ENCODE measurements at places on chromosomes 7 and 10.

- DNase-seq: no peak
Measured at GRCh38 chr10:121325490-121326231, 272.6 kb downstream of the FGFR2 start.

- DNase-seq: no peak
Measured at GRCh38 chr7:7595451-7595850, 28.8 kb downstream of the MIOS start.

GRCh38 chr7:159122276-159122675 lies 22.4 kb downstream of the VIPR2 start:
- DNase-seq: no peak

DNA sequence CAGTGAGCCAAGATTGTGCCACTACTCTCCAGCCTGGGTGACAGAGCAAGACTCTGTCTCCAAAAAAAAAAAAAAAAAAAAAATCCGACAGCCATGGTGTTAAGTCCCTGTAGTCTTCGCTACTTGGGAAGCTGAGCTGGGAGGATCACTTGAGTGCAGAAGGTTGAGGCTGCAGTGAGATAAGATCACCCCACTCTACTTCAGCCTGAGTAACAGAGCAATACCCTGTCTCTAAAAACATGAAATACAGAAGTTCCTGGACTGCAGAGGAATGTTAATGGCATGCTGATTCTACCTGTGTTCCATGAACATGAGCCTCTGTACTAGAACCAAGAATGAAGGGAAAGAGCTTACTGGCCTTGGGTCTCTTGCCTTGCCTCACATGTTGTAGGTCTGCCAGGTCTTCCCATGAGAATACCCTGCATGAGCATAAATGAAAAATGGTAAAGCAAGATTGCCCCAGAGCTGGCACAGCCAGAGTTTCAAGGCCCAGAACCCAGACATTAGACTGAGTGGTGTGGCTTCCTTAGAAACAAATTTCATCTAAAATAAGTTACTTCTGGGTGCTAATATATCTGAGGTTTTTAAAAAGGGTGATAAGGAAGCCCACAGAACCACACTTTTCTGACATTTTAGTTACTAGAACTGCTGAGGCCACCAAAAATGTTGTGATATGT lies 8.6 kb downstream of the YAE1 start:
- no peak for DNase-seq

DNA sequence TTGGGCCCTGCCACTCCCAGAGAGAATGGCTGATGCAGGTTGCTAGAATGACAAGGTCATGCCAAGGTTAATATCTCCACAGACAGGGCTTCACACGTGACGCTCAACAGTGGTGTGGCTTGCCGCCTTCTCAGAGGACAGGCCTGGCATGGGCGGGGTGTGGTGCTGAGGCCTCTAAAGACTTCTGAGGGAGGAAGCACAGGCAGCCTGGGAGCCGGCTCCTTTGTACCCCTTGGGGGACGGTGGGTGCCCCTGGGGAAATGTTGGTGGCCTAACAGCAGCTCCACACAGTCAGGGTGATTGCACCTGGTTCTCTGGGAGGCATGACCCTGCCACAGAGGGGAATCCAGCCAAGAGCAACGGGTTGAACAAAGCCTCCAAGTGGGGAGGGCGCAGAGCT lies 115.1 kb downstream of the PKD1L1 start:
- DNase-seq: no peak

DNA sequence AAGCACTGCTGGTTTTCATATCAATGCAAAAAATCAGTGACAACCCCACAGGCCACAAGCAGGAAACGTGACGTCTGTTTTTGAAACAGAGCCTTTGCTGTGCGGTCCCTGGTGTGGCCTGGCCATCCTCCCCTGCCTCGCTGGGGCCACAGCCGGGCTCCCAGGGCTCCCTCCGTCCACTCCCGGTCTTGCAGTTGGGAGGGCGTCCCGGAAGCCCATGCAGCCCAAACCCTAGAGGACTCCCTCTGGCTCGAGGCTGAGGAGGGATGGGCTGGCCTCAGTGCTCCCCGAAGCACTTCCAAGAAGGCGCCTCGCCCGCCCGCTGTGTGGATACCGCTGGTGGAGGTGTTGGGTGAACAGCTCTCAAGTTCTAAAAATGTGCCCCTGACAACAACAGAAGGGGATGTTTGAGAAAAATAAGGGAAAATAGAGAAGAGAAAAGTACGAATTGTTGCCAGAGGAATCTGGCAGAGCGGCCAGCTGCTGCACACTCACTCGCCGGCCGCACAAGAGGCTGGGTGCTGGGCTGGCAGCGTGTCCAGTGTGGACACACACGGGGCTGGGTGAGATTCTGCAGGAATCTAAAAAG lies 73.5 kb downstream of the ZRANB1 start:
- no peak for DNase-seq

DNA sequence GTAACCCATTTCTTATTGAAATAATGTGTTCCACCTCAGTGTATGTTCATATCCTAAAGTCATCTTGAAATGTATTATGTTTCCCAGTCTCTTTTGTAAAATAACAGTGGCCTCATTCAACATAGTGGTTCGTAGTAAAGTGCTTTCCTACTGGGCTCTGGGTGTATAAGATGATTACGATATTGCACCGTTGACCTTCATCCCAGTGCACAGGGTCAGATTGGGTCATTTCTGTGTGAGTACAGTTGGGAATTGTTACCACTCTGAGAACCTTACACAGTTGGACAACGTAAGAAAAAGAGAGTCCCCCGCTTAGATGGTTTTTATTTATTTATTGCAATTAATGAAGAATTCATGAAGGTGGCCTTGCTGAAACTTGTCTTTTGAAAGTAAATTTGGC lies 135.6 kb downstream of the CHN2 start:
- DNase-seq: no peak

DNA sequence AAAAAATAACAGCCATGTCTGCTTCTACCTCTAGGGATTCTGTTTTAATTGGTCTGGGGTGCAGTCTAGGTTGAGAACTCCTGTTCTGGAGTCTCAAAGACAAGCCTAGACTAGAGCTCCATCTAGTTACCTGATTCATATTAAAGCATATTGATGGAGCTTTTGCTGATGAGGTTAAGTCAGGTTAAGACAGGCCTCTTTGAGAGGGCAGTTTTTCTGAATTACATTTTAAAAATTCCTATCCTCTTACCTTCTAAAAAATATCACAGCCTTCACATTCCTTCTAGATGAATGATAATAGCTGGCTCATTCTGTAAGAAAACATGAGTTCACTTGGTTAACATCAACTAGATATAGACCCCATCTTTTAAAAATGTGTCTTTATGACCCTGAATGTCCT lies 28.9 kb downstream of the MGAM start:
- DNase-seq: no peak

GRCh38 chr10:120456626-120457430 lies at the start of gene PLPP4:
Gene PLPP4, plus strand, starts transcription at chr10:120457227. Its CDS starts 79 bp downstream, at chr10:120457306.
- DNase-seq: peak; percentile 26

- DNase-seq: no peak
Measured at GRCh38 chr10:80170641-80171040, 34.7 kb downstream of the ANXA11 start.

GRCh38 chr10:119290301-119291048 lies 83.1 kb downstream of the GRK5 start:
- DNase-seq: no peak

All from GM10248 (cell line).